ENCODE measurements at places on chromosomes 13 and 19. TPM values are rescaled to one million over a fixed set of nuclear protein-coding genes. Genes with fewer than 3 reads are reported as not detected.

CD37 gene
- not detected for total RNA-seq

SLC25A42 gene
- total RNA-seq: 4.1 TPM

CABP5 gene
- not detected for total RNA-seq

TNFSF9 gene
- total RNA-seq: 1.7 TPM

NOVA2 gene
- total RNA-seq: 22.7 TPM

PLEKHJ1 gene
- total RNA-seq: 135 TPM

NPAS1 gene
- 9.0 TPM for total RNA-seq

BRME1 gene
- 4.6 TPM for total RNA-seq

FAM83E gene
- 6.5 TPM for total RNA-seq

KLHL1 gene
- total RNA-seq: not detected

TYROBP gene
- not detected for total RNA-seq

- H3K27me3 ChIP-seq: no peaks in the 10 kb centered on the region
Observed at GRCh38 chr13:32530841-32531253, 7.7 kb downstream of the N4BP2L2 start.

DNA sequence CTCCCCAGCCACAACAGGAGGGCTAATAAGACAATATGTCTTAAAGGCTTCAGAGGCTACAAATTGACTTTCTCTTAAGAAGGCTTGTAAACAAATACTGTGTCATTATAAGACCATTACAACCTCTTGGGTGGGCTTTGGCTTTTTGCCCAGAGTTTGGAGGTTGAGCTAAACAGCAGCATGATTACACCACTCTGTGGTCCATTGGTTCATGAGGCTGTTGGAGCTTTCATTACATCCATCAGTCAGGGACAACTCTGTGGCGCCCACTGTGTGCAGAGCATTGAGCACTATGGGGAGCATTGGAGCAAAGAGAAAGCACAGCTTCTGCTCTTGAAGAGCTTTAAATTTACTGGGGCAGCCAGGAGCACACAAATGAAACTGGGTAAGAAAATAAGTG, 75.9 kb downstream of the TNFSF11 start:
- no peaks in the 10 kb centered on the region for H3K4me1 ChIP-seq
- no peak overlapping the region for H3K27ac ChIP-seq
- H3K4me3 ChIP-seq: no peak overlapping the region
- H3K36me3 ChIP-seq: no peaks in the 10 kb centered on the region
- H3K27me3 ChIP-seq: no peaks in the 10 kb centered on the region

- H3K4me3 ChIP-seq: no peak overlapping the region
- H3K4me1 ChIP-seq: no peaks in the 10 kb centered on the region
- H3K27me3 ChIP-seq: peaks cover 37% of the 10 kb centered on the region
- no peak for DNase-seq
- no peaks in the 10 kb centered on the region for H3K36me3 ChIP-seq
Observed at GRCh38 chr19:13039211-13039789, 44.0 kb downstream of the NFIX start.

GRCh38 chr19:16402041-16402440, 69.7 kb downstream of the EPS15L1 start:
- H3K27ac ChIP-seq: no peak overlapping the region
- no peak for DNase-seq
- peaks cover 27% of the 10 kb centered on the region for H3K36me3 ChIP-seq
- no peaks in the 10 kb centered on the region for H3K27me3 ChIP-seq
- no peak overlapping the region for H3K4me3 ChIP-seq

- no peaks in the 10 kb centered on the region for H3K27me3 ChIP-seq
- H3K4me3 ChIP-seq: no peak overlapping the region
- no peak overlapping the region for H3K27ac ChIP-seq
- H3K36me3 ChIP-seq: no peaks in the 10 kb centered on the region
Observed at GRCh38 chr19:22617614-22618320, 16.4 kb upstream of the ZNF492 start.

GRCh38 chr13:53326716-53327115, 298.1 kb downstream of the OLFM4 start:
- no peaks in the 10 kb centered on the region for H3K36me3 ChIP-seq
- H3K27me3 ChIP-seq: no peaks in the 10 kb centered on the region
- H3K4me3 ChIP-seq: no peak overlapping the region
- no peaks in the 10 kb centered on the region for H3K4me1 ChIP-seq

DNA sequence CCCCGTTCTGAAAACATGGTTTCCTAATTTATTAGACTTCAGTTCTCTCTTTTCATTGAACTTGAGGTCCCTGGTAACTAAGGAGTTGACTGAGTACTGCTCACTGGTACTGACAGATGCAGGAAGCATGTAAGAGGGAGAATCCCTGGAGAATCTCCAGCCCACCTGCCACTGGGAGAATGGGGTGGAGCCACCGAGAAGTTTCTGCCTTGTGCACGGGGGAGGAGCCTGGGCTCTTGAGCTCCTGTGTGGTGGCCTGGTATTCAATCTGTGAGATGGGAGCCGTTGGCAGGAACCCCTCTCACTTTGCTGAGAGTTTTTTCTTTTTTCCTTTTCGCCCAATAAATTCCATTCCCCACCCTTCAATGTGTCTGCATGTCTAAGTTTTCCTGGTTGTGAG, 13.2 kb upstream of the AKAP11 start:
- H3K27ac ChIP-seq: no peak overlapping the region
- 0 out of 2 replicates have a peak, but pooled peaks cover 6% of the 10 kb centered on the region for H3K4me1 ChIP-seq
- H3K4me3 ChIP-seq: no peak overlapping the region
- no peaks in the 10 kb centered on the region for H3K36me3 ChIP-seq
- peak; percentile 57 for DNase-seq

GRCh38 chr13:88281841-88282240, 610.7 kb downstream of the SLITRK5 start:
- no peak for DNase-seq
- no peaks in the 10 kb centered on the region for H3K27me3 ChIP-seq
- no peak overlapping the region for H3K27ac ChIP-seq
- H3K4me3 ChIP-seq: no peak overlapping the region

DNA sequence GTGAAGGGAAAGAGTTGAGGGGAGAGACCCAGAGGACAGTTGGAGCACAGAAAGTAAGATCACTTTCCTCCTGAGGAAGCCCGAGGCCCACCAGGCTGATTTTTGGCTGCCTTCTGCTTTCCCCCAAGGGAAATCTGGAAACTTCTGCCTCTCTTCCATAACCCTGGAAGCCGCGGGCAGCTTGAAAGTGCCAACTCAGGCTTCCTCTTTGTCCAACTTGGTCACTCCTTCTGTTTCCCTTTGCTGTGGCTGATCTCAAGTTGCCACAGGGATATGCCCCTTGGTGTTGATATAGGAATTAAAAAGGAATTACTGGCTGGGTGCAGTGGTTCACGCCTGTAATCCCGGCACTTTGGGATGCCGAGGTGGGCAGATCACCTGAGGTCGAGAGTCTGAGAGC, 5.7 kb upstream of the CD70 start:
- H3K36me3 ChIP-seq: no peaks in the 10 kb centered on the region
- H3K27ac ChIP-seq: no peak overlapping the region
- H3K27me3 ChIP-seq: no peaks in the 10 kb centered on the region

DNA sequence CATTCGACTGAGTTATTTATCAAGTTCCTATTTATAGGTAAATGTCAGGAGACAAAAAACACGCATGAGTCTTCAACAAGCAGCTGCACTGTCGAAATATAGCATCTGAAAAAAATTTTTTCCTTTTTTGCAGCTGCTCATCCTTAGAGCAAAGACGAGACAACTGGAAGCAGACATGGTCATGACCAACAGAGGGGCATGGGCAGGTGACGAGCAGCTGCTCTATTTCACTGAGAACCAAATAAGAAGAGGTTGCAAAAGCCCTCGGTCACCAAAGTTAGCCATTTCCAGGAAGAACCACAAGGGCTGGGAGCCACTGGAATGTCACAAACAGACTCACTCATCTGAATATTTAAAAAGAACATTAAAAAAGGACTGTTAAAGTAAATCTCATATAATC, 22.2 kb downstream of the SOHLH2 start:
- no peaks in the 10 kb centered on the region for H3K36me3 ChIP-seq
- H3K4me3 ChIP-seq: no peak overlapping the region
- no peak overlapping the region for H3K27ac ChIP-seq

- H3K27ac ChIP-seq: no peak overlapping the region
- no peak overlapping the region for H3K4me3 ChIP-seq
- H3K4me1 ChIP-seq: no peaks in the 10 kb centered on the region
- DNase-seq: no peak
- no peaks in the 10 kb centered on the region for H3K27me3 ChIP-seq
- no peaks in the 10 kb centered on the region for H3K36me3 ChIP-seq
Observed at GRCh38 chr13:93425411-93425810, 198.8 kb downstream of the GPC6 start.

GRCh38 chr13:30126903-30127428, 180.4 kb downstream of the KATNAL1 start:
- H3K27me3 ChIP-seq: no peaks in the 10 kb centered on the region
- H3K4me1 ChIP-seq: no peaks in the 10 kb centered on the region
- H3K27ac ChIP-seq: no peak overlapping the region
- no peak for DNase-seq
- H3K4me3 ChIP-seq: no peak overlapping the region

DNA sequence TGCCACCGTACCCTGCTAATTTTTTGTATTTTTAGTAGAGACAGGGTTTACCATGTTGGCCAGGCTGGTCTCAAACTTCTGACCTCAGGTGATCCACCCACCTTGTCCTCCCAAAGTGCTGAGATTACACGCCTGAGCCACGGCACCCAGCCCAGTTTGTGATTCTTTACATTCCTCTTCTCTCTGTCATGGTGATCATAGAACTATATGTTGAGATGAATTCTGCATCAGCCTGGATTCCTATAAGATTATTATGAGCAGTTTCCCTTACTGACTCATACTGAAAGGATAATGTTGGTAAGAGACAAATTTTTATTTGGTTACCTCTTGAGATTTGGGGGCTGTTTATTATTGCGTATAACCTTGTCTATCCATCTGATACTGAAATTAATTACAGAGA, 121.5 kb upstream of the CSNK1A1L start:
- H3K36me3 ChIP-seq: no peaks in the 10 kb centered on the region
- H3K4me1 ChIP-seq: no peaks in the 10 kb centered on the region
- no peak for DNase-seq
- no peak overlapping the region for H3K27ac ChIP-seq

DNA sequence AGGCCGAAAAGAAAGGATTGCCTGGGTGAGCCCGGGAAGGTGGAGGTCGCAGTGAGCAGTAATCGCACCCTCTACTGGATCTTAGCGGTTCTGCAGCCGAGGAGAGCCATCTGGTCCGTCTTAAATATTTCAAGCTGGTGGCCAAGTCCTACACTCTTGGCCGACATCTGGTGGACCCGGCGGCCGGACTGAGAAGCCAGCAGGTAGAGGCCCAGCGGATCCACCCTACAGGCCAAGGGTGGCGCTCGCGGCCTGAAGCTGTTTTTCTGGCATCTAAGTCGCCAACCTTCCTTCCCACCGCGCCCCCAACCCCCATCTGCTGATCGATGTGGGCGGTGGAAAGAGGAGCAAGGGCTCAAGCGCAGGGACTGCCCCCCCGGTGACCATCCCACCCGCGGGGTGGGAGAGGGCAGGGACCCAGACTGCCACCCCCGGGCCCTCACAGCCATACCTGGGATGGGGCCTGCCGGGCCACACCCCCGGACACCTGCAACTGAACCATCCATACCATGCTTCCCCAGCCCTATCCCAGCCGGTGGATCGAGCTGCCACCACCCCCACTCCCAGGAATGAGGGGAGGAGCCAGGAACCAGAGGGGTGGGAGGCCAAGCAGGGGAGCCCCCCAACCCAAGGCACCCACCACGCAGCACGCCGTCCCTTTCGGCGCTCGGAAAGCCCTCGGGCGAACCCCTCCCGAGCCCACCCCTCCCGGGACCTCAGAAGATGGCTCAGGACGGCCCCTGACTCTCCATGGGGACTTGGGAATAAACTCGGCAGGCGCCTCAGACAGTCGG, 46.3 kb upstream of the ZNF730 start:
- peak; percentile 60 for DNase-seq
- H3K4me3 ChIP-seq: no peak overlapping the region
- H3K27me3 ChIP-seq: no peaks in the 10 kb centered on the region
- no peaks in the 10 kb centered on the region for H3K4me1 ChIP-seq
- no peak overlapping the region for H3K27ac ChIP-seq
- H3K36me3 ChIP-seq: peaks cover 4% of the 10 kb centered on the region

- no peak for DNase-seq
- H3K36me3 ChIP-seq: no peaks in the 10 kb centered on the region
- 0 out of 2 replicates have a peak, but pooled peaks cover 4% of the 10 kb centered on the region for H3K4me1 ChIP-seq
- no peak overlapping the region for H3K4me3 ChIP-seq
- H3K27me3 ChIP-seq: no peaks in the 10 kb centered on the region
Observed at GRCh38 chr13:83980331-83980730, 98.1 kb upstream of the SLITRK1 start.

DNA sequence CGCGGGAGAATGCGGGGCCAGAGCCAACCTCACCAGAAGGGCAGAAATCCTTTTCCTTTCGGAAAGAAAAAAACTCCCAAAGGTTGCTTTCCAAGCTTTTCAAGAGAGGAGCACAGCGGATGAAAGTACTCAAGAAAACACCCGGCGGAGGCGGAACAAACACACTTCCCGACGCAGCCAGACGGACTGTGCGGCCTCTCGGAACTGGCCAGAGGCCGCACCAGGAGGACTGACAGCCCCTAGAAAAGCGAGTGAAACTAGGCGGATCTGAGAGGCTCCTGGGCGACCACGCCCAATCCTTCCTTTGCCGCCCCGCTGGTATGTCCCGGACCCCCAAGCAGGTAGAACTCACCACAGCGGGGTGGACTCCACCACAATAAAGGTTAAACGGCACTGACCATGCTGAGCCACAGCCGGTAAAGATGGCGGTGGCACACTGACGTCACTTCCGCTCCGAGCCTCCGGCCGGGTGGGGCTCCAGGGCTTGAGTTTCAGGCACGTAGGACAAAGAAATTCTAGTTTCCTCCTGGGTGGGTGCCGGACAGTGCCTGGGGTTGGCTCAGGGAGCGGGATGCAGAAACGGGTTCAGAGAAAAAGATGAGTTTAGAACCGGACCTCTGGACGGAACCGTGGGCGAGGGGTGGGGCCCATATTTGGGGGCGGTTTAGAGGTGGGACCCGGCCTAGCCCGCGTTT, at the start of gene ZNF562:
ZNF562 (minus strand) TSS at position 438 of the 695 bp plus-strand sequence. CDS start 14,356 bp downstream, outside the sequence.
- no peaks in the 10 kb centered on the region for H3K27me3 ChIP-seq
- no peak within 1 kb of the TSS for H3K4me3 ChIP-seq
- no peaks in the 10 kb centered on the region for H3K4me1 ChIP-seq
- DNase-seq: no peak
- H3K27ac ChIP-seq: no peak within 1 kb of the TSS

GRCh38 chr13:83819156-83819555, 63.1 kb downstream of the SLITRK1 start:
- H3K27ac ChIP-seq: no peak overlapping the region
- no peaks in the 10 kb centered on the region for H3K27me3 ChIP-seq
- H3K4me3 ChIP-seq: no peak overlapping the region
- no peak for DNase-seq

GRCh38 chr19:913080-913748, at the start of gene R3HDM4:
R3HDM4 (minus strand) TSS chr19:913219; CDS start chr19:913157, 62 bp downstream.
- peaks cover 3% of the 10 kb centered on the region for H3K36me3 ChIP-seq
- no peak within 1 kb of the TSS for H3K27ac ChIP-seq
- DNase-seq: no peak
- H3K4me3 ChIP-seq: peak within 1 kb of the TSS; percentile 75
- H3K27me3 ChIP-seq: peaks cover 6% of the 10 kb centered on the region
- peaks cover 4% of the 10 kb centered on the region for H3K4me1 ChIP-seq

DNA sequence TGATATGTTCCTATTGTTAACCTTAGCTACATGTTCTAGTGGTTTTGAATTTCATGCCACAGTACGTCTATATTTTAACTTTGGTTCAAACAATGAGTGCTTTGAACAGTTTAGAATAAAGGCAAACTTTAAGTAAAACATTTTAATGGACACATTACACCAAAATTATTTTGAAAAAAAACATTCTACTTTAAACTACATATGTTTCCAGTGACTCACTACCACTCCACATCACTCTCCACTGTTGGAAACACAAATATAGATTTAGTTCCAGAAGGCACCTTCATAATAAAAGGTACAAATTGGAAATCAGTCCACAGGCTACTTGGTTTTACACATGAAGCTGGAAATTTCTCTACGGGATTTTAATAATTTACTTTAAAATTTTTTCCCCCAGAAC, 373.5 kb downstream of the MYO16 start:
- no peaks in the 10 kb centered on the region for H3K27me3 ChIP-seq
- H3K4me1 ChIP-seq: no peaks in the 10 kb centered on the region
- H3K4me3 ChIP-seq: no peak overlapping the region
- no peaks in the 10 kb centered on the region for H3K36me3 ChIP-seq

Measured in H1 (cell line).